ENCODE measurements at places on chromosomes 12 and 14.

- DNase-seq, result no peak
Observed at GRCh38 chr14:100224229-100224866, 14.6 kb upstream of the YY1 start.

DNA sequence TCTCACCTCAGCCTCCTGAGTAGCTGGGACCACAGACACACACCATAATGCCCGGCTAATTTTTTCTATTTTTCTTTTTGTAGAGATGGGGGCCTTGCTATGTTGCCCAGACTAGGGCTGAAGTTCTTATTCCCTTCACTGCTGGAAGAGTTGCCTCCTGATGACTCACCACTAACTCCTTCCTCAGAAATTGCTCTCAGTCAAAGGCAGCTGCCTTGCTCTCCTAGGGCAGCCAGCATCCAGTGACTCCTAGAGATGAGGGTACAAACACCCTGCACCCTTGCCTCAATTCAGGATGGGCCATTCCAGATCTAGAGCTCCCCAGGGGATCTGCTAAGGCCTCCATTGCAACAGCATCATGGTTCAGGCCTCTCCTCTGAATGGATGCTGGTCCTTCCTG, 54.0 kb upstream of the RASSF8 start:
- no peak for DNase-seq

- no peak for DNase-seq
Observed at GRCh38 chr12:92065018-92065499, 80.6 kb downstream of the BTG1 start.

- DNase-seq, result no peak
Observed at GRCh38 chr12:66058554-66058953, 72.0 kb downstream of the LLPH start.

GRCh38 chr14:62939970-62940369, 105.3 kb downstream of the KCNH5 start:
- DNase-seq, result no peak

DNA sequence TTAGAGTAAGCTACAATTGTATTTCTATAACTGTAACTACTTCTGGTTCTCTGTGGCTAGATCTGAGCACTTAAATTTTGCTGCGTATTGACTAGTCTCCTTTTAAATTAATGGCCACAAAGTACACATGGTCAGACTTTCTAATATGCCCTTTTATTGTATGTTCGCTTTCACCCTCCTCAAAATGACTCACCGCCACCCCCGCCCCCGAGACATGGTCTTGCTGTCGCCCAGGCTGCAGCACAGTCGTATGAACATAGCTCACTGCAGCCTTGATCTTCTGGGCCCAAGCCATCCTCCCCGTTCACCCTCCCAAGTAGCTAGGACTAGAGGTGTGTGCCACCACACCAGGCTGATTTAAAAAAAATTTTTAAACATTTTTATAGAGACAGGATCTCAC, 11.8 kb downstream of the MTERF2 start:
- no peak for DNase-seq

- no peak for DNase-seq
Observed at GRCh38 chr12:127773520-127773919, 493.4 kb upstream of the TMEM132C start.

DNA sequence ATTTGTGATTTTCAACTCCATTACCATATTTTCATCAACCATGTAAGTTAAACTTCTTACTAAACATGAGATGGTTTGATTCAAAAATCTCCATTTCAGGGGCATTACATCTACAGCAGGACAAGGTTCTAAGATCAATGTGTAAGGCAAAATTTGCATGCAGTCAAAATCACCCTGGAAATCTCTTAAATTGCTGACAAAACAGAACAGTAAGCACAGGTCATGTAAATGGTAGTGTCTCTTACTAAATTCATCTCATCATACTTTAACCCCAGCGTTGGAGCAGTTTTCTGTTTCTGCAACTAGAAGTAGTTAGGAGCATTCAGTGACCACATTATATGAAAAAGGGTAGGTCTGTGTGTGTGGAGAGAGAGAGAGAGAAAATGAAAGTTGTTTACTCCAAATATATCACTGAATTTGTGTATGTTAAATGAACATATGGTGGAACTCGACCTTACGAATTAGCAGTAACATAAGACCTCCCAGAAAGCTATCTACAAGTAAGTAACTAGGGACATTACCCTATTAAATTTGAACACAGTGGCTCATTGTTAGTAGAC, 227.5 kb downstream of the SSPN start:
- no peak for DNase-seq

DNA sequence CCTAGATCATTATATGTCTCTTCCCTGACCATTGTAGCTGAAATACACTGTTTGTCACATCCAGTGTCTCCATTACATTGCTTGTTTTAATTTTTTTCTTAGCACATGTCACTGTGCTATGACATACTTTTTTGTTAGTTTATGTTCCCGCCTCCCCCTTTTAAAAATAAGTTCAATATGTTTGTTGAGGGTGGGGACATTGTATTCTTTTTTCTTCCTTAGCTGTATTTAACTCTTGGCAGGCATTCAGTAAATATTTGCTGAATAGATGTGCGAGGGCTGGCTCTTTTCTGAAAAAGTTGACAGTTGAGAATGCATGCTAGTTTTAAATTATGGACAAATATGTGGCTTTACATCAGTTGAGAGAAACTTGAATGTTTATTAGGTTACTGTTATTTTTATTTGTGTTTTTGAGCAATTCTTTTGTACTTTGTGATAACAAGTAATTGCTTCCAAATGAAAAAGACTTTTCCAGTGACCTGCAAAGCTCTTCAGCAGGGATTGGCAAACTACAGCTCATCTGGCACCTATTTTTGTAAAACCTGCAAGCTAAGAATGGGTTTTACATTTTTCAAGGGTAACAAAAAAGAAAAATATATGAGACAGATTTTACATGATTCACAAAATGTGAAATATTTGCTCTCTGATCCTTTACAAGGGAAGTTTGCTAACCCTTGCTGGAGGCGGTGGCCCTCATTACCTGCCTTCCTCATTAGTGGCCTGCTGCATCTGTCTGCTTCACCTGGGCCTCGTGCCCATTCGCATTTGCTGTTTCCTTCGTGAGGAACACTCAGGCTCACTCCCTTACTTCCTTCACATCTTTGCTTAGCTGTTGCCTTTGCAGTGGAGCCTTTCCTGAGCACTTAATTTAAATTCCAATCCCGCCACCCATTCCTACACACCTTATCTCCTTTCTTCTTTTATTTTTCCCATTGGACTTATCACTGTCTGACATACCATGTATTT, 229.4 kb downstream of the ERC1 start:
- DNase-seq, result no peak

DNA sequence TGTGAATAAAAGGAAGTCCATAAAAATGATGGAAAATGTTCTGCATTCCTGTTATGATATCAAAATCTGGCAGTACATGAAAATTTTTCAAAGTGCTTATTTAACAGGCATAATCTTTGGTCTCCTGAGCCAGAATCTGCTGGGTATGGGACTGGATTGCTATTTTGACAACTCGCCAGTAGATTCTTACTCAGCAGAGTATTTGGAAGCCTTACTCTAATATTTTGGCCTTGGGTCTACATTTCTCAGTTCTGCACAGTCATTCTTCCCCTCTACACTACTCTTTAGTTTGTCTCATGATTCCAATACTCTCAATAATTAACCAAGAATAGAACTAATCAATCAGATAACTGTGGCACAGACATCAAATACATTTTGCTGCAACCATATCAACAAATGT, 1.1 kb upstream of the SLCO1B1 start:
- DNase-seq, result no peak

- DNase-seq, result no peak
Observed at GRCh38 chr14:97441740-97442362, 644.7 kb downstream of the VRK1 start.

GRCh38 chr14:105979446-105979845, 453.1 kb downstream of the TMEM121 start:
- DNase-seq, result no peak

- DNase-seq, result no peak
Observed at GRCh38 chr14:57583396-57583795, 89.7 kb upstream of the CCDC198 start.

DNA sequence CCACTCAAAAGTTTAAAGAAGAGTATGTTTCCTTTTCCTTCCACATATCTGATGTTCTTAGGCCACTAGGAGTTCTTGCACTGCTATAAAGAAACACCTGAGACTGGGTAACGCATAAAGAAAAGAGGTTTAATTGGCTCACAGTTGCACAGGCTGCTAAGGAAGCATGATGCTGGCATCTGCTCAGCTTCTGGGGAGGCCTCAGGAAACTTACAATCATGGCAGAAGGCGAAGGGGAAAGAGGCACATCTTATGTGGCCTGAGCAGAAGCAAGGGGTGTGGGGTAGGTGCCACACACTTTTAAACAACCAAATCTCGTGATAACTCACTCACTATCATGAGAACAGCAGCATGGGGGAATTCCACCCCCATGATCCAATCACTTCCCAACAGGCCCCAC, 7.7 kb upstream of the CRADD start:
- DNase-seq, result no peak

- no peak for DNase-seq
Observed at GRCh38 chr12:88360343-88360742, 218.2 kb downstream of the TMTC3 start.

GRCh38 chr12:400828-401227, 616 bp upstream of the CCDC77 start:
- no peak for DNase-seq

DNA sequence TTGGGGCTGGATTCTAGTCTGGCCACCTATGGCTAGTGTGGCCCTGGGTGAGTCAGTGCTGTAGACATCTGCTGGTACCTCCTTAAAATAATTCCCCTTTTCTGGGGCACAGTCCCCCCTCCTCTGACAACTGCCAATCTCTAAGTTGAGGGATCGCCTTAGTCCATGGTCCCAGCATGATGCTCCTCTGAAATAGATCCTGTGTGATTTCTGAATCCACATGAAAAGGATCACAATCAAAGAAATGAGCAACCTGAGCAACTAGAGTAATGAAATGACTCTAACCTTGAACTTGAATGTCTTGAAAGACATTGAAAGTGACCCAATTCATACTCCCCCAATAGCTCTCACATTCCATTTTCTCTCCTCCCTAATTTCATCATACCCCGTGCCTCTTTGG, 332.5 kb downstream of the VRK1 start:
- no peak for DNase-seq

DNA sequence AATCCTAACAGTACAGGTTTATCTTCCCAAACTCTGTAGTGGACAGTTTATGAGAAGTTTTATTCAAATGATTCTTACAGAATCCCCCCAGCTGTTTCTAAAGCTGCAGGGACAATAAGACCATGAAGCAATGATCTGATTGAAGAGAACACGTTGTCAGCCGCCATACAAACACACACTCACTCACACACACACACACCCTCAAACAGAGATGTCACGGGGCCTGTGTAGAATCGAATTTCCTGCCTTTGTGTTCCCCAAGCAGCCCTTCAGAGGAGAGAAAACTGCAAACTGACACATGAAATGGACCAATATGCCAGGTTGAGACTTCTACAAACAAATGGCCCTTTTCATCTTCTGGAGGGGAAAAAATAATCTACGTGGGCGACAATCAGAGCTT, 80.5 kb upstream of the TBX3 start:
- DNase-seq, result no peak

DNA sequence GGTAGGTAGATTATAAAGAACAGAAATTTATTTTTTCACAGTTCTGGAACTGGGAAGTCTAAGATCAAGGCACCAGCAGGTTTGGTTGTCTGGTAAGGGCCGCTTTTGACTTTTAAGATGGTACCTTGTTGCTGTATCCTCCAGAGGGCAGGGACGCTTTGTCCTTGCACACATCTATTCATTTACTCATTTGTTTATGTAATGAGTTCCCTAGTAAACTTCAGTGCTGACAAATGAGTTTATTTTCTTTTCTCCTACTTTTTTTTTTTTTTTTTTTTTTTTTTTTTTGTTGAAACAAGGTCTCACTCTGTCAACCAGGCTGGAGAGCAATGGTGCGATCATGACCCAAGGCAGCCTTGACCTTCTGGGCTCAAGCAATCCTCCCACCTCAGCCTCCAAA, 195.7 kb downstream of the FBXL14 start:
- no peak for DNase-seq

DNA sequence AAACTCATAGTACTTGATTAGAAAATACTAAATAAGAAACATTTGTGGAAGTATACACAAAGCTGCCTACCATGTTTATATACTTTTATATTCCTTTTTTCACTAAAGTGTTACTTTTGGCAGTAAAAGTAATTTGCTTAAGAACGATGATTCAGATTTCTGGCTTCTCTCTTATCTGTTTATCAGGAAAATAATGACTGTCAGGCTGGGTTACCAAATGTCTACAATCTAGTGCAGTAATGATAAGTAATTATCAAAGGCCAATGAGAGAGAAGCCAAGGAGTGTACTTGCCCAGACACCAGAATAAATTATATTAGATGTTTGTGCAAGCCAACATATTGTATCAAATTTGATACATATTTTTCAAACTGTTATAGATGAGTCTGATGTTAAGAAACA, 113.4 kb downstream of the RALGAPA1 start:
- no peak for DNase-seq

GRCh38 chr14:65964366-65964765, 521.8 kb upstream of the CCDC196 start:
- no peak for DNase-seq

- no peak for DNase-seq
Observed at GRCh38 chr14:100862277-100862676, 36.4 kb downstream of the MEG3 start.

GRCh38 chr12:5480218-5480937, 48.5 kb downstream of the NTF3 start:
- no peak for DNase-seq

- DNase-seq, result no peak
Observed at GRCh38 chr12:92478692-92479091, 224.1 kb upstream of the PLEKHG7 start.

DNA sequence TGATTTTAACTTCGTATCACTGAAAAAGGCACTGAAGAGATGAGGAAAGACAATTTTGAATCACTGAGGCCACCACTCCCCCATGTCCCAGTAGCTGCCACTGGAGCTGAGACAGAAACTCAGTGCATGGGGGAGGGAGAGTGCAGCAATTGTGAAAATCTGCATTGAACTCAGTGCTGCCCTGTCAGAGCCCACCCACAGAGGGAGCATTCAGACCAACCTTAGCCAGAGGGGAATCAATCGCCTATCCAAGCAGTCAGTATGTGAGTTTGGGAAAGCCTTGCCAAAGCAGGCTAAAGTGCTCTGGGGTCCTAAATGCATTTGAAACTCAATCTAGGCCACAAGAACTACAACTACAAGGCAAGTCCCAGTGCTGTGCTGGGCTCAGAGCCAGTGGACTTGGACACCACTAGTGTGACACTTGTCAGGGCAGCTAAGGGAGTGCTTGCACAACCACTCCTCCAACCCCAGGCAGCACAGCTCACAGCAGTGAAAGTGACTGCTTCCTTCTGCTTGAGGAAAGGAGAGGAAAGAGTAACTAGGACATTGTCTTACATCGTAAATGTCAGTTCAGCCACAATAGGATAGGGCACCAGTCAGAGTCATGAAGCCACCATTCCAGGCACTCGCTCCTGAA, 13.3 kb downstream of the RNASE3 start:
- DNase-seq, result no peak

DNA sequence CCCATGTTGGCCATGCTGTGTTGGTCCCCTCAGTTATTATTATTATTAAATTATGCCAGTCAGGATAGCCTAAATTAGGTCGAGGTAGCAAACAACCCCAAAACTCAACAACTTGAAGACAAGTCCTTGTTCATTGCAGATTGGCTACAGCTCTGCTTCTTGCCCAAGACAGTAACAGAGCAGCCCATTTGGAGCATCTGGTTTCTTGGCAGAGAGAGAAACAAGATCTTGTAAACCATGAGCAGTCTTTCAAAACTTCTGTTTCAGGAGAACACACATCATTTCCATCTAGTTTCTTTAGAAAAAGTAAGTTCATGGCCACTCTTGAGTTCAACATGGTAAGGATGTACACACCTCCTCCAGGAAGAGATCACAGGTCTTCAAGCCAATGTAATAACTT, 52.3 kb downstream of the E2F7 start:
- no peak for DNase-seq

All from activated CD4-positive, CD25-positive, alpha-beta regulatory T cell (primary cell).